ENCODE measurements at places on chromosomes 5 and 9.

DNA sequence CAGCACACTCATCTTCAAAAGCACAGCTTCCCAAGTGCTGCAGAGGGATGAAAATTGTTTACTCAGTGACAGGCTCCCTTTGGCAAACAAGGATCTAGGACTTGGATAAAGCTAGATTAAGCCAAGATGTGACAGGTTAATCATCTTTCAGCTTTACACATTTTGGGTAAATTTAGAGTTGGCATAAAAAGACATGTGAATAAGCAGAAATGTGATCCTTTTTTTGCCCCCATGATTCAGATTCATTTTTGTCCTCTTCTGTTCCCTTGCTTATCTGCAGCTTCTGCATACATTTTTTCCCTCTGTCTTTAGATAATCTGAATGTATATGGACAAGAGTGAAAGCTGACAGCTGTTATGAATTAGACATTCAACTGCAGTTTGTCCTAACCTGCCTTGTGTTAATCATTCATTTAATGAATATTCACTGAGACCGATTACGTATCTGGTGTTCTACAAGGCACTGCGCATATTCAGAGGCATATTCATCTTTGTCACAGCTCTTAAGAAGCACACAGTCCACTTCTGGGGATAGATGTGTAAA is 19.6 kb downstream of the ADAMTSL1 start:
- DNase-seq, result no peak

GRCh38 chr5:9733486-9733885 is 103.3 kb upstream of the TAS2R1 start:
- DNase-seq, result peak; percentile 78

DNA sequence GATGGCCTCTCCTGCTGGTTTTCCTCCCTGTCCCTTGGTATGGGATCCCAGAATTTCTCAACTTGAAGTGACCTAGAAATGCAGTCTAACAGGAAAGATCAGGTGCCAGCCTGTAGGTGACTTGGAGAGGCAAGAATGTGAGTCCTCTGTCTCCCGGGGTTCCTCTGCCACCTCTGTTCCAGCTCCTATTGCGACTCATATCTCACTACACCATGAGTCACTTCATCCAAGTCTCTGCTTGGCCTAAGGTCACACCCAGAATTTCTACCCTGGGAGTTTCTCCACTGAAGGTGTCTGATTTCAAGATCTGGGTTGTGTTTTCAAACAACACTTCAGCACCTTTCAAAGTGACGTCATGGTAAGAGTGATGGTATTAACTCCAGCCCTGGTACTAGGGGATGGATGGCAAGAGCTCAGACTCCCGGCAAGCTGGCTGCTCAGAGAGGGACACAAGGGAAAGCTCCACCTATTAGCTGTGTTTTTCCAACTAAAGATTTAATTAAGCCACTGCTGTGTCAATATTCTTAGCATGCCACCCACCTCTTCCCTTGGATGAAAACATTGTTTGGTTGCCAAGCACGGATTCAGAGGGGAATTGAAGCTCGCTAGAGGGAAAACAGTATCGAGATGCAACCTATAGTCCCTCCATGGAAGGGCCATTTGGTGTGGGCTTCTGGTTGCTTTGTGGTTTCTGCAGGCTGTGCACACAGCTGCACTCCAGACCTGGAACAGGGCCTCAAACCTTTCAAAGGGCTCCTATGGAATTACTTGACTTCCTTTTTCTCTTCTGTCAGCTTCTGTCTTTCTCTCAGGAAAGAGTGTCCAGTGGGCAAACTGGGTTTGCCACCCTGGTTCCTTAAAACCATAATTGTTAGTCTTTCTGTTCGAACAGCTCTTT is 205.7 kb downstream of the GAS1 start:
- no peak for DNase-seq

GRCh38 chr9:107218829-107219485 is 64.1 kb upstream of the RAD23B start:
- no peak for DNase-seq

DNA sequence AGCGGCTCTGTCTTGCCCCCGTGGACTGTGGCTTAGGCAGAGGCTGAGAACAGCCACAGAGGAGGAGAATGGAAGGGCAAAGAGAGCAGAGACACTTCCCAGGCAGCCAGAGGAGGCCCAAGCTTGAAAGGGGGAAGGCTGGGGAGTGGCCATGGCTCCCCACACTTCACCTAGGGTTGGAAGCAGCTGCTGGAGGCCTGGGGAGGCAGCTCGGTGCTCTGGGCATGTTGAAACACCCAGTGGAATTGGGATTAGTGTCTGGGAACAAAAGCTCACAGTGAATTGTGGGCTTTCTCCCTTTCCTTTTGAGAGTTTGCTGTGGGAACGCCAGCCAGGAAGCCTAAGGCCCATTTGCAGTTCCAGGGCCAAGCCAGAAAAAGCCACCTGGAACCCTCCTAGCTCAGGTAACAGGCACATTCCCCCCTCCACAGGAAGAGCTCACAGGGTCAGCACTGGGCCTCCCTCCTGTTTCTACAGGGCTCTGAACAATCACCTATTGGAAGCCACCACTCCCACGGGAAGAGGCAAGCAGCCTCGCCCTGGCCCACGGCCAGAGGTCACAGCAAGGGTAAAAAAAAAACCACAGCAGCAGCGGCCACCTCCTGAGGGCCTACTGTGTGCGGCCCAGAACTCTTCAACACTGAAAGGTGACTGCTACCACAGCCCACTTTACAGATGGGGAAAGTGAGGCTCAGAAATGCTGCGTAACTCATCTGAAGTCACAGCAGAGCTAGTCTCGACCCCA is 20.2 kb downstream of the EEIG1 start:
- no peak for DNase-seq

DNA sequence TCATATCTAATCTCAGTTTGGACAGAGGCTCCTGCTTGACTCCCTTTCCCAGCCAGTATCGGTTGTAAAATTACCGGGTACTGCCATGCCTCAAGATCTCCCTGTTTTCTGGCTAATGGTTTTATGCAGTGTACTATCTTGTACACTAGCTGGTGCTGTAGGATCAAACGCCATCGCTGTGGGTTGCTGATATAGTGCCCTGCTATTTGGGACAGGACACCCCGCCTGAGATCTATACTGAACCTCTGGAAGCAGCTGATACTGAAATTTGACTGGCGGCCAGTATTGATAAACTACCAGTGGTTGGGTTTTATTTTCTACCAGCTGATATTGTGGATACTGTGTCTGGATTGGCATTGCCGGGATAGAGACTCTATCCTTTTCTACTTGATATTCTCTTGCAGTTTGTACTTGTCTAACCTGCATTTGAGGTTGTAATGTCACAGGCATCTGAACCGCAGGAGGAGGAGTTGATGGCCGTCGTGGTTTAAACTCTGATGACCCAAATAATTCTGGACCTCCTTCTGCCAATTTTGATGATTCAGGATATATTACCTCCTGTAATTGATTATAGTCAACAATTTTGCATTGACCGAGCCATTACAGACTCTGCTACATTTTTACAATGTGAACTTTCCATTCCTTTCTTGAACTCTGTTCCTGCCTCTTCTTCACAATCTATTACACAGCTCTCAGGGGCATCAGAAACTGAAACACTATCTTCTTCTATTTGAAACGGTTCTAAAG is 112.5 kb upstream of the LARP1 start:
- DNase-seq, result no peak

DNA sequence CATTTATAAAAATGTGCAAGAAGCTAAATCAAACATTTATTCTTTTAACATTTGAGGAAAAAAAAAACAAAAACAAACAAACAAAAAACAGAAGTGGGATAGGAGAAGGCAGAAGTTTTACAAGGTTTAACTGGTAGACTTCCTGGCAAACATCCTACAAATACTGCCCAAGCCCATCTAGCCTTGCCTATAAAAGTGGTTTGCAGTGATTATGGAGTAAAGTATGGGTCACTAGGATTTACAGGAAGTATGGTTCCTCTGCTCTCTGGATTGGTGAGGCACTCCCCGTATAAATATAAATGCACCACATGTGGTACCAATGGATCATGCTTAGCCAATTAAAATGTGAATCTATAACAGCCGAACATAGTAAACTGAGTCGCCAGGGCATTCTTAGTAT is 291.9 kb downstream of the EDIL3 start:
- DNase-seq, result no peak

DNA sequence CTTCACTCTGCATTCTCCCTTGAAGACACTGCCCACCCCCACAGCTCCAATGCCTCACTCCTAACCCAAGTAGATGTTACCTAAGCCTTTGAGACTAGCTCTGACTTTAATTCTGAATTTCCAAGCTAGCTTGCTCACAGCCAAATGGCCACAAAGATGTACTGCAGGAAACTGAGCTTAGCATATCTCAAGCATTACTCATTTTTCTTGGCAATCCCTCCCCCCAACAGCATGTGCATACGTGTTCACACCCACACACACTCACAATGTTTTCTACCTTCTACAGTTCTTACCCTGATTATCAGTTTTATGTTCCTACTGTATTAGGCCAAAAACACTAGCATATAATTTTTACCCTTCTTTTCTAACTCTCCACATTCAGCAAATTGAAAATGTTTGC is 13.7 kb upstream of the GRIA1 start:
- DNase-seq, result no peak

DNA sequence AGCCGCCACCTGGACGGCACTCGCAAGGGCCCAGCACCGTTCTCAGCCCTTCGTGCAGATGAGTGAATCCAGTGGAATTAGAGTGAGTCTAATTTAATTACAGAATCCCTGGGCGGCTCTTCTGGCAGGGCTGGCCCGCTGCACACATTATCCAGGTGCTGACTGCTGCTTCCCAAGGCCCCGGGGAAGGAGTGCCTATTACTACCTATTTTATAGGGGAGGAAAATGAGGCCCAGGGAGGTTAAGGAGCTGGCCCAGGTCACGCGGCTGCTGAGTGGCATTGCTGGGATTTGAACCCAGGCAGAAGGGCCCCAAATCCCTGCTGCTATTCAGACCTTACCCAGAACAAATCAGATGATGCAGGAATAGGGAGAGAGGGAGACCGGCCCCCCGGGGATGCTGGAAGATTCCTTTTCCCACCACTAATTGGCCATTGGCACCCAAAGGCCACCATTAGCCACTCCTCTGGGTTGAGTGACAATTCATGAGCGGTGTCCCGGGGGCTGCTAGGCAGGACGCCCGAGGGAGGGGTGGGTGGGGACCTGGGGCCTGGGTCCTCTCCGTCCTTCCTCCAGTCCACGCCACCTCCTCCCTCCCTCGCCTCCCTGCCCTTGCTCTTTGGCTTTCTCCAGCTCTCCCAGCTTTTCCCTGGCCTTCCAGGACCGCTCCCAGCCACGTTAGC is 10.3 kb upstream of the QRFP start:
- no peak for DNase-seq

DNA sequence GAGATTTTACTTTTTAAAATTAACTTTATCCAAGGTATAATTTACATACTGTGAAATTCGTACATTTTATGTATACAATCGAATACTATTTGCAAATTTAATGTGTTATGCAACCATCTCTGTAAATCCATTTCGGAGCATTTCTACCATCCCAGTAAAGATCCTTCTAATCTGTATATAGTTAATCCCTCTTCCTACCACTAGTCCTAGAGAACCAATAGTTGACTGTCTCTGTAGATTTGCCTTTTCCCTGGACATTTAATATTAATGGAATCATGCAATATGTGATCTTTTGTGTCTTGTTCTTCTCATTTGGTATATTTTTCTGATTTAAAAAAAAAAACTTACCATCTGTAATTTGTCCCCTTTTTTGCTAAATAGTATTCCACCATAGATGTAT is 74.8 kb downstream of the RAB24 start:
- no peak for DNase-seq

- no peak for DNase-seq
These were observed 47.9 kb upstream of the CTSL start for GRCh38 chr9:87677776-87678587.

DNA sequence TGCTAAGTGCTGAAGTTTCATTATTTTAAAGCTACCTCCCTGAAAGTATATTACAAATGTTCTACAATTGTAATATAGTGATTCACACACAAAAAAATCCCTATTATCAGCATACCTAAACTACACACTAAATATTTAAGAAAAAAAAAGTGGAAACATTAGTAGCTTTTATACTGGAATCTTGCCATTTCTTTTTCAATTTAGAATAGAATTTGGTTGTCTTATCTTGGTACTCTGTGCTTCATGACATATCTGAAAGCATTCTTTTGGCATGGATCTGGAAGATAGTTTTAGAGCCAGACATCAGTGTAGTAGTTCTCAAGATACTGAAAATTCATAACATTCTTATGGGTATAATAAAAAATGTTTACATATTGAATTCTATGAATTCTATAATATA is 35.0 kb downstream of the SLC1A3 start:
- no peak for DNase-seq

DNA sequence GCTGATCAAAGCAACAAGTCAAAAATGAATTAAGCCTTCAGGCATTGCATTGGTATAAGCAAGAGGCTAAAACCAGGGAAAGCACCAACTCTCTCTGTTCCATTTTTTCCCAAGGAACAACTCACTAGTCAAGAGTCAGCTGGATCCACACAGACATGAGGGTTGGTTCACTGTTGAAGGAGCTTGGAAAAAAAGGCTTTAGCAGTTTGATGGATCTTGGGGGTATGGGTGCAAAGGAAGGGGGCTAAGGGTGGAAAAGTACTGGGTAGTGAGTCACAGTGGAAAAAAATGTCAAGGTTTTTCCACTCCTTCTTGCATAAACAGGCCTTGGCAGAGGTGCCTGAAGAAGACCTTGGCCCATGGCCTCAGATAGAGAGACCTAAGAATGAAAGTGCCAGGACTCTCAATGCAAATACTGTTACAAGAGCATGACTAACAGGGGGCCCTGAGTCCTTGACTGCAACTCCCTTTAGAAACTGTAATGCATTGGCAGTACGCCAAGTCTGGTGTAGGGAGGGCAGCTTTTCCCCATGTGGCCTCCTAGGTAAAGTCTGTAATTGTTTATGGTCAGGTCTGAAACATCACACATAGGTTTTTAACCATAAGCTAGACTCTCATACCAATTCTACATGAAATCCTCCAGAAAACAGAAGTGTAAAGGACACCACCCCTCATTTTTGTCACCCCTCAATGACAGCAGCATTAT is 23.7 kb downstream of the ACTL7A start:
- DNase-seq, result no peak

- no peak for DNase-seq
These were observed 70.1 kb downstream of the ZFAND5 start for GRCh38 chr9:72294936-72295335.

DNA sequence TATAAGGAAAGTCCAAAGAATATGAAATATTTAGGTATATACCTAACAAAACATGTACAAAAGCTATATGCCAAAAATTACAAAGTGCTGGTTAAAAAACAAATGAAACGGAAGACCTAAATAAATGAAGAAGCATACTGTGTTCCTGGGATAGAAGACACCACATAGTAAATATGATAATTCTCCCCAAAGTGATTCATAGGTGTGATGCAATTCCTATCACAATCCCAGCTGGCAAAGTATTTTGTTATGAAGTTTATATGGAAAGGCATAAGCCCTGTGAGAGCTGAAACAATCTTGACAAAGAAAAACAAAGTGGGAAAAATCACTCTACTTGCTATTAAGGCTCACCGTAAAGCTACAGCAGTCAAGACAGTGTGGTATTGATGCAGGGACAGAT is 2.6 kb upstream of the SMIM23 start:
- no peak for DNase-seq

- DNase-seq, result no peak
These were observed 4.5 kb upstream of the CNTLN start for GRCh38 chr9:17130291-17130690.

All from skin of body (tissue), 3 donors.